ENCODE measurements at places on chromosomes 6 and 20.

GRCh38 chr20:32612351-32613191 is 27.4 kb upstream of the NOL4L start:
- DNase-seq, result no peak

- no peak for DNase-seq
Measured at GRCh38 chr6:110809792-110810191, 5.5 kb downstream of the CDK19 start.

- no peak for DNase-seq
Measured at GRCh38 chr20:51596668-51597388, 54.3 kb upstream of the NFATC2 start.

DNA sequence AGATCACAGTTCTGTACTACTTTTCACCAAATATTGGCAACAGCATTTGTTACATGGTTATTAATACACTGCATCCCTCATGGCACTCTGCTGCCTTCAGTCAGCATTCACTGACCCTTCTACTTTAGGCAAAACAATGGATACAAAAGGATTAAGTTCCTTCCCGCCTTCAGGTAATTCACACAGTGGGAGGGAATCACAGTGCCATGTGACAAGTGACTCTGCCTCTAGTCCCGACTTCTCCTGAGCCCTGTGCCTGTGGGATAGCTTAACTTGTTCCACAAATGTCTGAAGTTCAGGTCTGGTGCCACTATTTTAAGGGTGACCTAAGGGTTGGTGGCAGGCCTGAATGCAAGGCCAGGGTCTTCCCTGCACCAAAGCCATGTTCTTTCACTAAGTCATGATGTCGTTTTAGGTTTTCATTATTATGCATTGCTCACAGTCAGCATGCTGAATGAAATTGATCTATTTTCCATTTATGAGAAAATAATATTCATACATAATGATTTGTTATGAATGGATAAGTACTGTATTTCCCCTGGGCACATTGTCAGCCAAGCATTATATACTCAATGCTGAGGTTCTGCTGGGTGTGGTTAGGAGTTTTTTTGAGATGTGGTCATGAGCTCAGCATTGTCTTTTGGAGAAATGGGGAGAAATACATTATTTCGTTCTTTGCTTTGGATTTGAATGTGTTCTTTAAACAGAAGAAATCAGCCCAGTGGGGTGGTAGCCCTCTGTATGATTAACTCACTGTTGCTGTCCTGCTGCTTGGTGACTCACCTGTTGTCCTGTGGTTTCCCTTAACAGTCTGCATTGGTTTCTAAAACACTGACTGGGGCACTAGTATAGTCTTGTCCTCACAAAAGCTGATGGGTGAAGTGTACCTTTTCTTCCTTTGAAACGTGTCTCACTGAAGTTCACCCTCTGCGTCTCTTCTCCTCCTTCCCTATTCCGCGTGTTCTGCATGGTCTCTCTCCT is 66.4 kb downstream of the AFDN start:
- peak; percentile 27 for DNase-seq

GRCh38 chr20:62952968-62953838 is 694 bp downstream of the SLC17A9 start:
- no peak for DNase-seq

DNA sequence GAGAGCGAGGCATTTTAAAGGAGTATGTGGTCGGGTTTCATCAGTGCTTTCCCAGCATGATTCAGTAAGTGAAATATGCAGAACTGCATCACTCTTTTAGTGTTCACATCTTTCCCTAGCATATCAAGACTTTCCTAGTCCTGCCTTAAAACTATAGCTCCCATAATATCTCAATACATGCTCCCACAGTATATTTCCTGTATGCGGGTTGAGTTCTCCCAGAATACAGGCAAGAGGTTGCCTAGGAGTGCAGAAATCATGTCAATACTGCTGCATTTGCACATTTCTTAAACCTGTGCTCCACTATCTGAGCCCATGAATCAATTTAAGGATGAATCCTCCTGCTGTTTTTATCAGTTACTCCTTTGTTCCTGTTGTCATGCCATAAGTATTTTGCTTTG is 386.6 kb upstream of the SLC35B3 start:
- DNase-seq, result no peak
